ENCODE measurements at places on chromosomes 12 and 14.

DNA sequence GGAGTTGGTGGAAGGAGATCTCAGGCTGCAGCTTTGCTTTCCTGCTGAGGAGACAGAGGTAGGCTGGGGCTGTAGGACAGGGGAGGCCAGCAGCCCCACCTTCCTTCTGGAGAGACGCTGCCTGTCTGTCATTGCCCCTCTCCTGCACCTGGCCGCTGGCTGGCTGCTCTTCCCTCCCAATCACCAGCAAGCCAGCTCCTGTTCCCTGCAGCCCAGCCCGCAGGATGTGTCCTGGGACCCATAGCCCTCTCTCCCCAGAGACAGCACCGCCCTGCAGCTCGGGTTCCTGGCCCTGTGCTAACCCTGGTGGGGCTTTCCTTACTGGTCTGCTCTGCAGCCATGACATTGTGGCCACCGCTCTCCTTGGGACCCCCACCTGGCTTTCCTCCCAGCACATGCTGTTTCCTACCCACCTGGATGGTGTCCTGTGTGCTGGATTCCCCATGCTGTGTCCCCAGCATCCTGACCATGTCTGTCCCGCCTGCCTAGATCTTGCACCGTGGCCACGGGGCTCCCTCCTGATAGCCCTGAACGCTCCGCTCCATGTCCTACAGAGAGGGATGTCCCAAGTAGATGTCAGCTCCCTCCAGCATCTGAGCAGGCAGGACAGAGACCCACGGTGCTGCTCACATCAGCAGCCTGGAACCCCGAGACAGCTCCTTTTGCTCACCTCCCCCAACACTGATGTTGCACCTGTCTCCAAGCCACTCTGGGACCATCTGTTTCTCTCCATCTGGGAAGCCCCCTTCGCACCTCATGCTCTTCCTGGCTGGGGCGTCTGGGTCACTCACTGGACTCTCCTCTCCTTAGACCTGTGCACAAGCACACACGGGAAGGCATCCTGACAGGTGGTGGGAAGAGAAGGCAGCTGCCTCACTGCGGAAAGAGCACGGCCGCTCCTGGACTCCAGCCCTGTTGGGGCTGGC is 1.1 kb upstream of the MTA1 start:
- no peak for DNase-seq

- no peak for DNase-seq
Measured at GRCh38 chr14:74550071-74550470, 56.5 kb downstream of the ISCA2 start.

GRCh38 chr12:91920276-91920675 is 225.4 kb downstream of the BTG1 start:
- DNase-seq = no peak

- no peak for DNase-seq
Measured at GRCh38 chr14:61535032-61535431, 160.3 kb upstream of the HIF1A start.

DNA sequence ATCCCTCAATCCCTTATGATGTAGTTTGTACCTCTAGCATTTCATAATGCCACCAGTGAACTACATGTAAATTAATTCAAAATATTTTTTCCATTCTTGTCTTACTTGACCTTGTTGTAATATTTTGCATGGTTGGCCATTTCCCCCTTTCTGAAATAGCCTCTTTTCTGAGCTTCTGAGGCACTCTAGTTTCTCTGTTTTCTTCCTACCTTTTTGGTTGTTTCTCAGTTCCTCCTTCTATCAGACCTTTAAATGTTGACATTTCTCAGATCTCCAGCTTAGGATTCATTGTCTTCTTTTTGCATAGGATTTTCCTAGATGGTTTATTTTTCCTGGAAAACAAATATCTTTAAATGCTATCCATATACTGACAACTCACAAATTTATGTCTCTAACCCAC is 9.8 kb upstream of the RMST start:
- no peak for DNase-seq

GRCh38 chr14:33175951-33176350 is 237.3 kb downstream of the NPAS3 start:
- DNase-seq = no peak

DNA sequence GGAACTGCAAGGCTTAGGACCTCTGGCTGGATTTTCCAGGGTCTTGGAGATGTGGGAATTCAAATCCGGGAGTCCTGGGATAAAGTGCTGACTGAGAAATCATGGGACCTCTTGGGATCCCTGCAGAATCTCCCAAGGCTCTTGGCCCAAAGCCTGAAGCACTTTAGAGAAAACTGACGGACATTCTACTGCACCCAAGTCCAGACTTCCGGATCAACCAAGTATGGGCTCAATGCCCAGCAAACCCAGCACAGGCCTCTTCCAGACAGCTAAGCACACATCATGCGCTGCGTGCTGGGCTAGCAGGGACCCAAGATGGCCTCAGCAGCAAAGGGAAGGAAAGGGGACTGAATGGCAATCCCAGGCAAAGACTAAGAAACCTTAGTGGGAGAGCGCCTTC is 85.0 kb downstream of the ACTN1 start:
- DNase-seq = no peak

All from stimulated activated CD4-positive, alpha-beta T cell treated with anti-CD3 and anti-CD28 coated beads, TNF-alpha, amount 100 ng/mL, for 1 hour (primary cell).